ENCODE measurements at places on chromosomes 7 and 10.
A peak's percentile ranks its signal among the peaks of the same experiment; 100 is the strongest.

DNA sequence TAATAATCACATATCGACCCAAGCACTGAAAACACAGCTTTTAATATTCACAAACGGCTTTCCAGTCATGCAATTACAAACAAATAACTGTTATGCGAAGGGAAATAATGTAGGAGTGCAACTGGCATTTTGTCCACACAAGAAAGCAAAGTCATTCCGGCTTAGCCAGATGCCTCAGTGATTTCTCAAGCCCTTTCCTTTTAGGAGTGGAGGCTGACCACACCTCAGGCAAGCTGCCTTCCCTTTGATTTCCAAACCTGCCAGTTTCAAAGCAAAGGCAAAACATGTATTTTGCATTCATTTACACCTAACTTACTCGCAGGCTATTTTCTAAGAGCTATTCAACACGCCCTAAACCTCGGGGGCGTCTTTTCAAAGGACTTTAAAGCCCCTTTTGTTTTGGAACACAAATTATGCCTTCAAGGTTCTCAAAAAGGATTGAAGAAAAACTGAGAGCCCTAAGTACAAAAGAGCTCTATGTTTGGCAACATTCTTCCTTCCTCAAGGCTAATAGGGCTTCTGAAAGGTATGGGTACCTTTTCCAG, 109.6 kb downstream of the CPXM2 start:
- DNase-seq: no peak

DNA sequence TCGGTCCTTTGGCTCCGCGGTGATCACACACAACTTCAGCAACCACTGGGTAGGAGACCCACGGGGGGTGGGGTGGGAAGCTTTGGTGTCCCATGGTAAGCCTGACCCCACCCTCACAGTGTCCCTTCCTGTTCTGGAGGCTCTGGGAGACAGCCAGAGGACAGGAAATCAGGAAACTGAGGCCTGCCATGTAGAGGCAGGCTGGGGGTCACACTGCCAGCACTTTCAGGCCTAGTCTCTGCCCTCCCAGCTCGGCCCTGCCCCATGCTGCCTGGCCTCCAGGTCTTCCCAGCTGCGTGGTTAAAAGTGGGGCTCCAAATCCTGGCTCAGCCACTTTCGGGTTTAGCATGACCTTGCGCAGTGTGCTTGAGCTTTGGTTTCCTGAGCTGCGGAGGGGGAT, 10.9 kb downstream of the AQP1 start:
- DNase-seq: no peak

DNA sequence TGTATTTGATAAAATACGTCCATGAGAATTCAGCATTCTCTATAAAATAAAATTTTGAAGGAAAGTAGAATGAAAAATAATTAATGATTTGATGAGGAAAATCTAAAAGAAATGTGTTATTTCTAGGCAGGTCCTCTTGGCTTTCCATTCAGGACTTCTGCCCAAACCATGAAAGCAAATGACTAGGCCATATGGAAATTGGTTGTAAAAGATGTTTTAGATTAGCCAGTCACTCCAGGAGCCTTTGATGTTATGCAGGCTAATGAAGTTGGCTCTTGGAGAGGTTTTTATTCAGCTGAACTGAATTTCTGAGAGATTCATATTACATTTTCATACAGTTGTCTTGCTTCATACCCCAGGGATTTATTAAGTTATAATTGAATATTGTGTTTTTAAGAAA, 452.8 kb downstream of the SDK1 start:
- DNase-seq: no peak

- DNase-seq: no peak
Observed at GRCh38 chr7:1725199-1725690, 55.2 kb downstream of the ELFN1 start.

DNA sequence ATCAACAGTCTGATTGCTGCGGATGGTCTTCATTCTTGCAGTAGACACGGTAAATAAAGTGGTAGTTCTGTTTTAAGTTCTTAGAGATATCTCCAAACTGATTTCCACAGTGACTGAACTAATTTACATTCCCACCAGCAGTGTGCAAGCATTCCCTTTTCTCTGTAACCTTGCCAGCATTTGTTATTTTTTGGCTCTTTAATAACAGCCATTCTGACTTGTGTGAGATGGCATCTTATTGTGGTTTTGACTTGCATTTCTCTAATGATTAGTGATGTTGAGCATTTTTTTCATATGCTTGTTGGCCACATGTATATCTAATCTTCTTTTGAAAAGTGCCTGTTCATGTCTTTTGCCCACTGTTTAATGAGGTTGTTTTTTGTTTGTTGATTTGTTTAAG, 30.2 kb upstream of the CXCL12 start:
- no peak for DNase-seq

DNA sequence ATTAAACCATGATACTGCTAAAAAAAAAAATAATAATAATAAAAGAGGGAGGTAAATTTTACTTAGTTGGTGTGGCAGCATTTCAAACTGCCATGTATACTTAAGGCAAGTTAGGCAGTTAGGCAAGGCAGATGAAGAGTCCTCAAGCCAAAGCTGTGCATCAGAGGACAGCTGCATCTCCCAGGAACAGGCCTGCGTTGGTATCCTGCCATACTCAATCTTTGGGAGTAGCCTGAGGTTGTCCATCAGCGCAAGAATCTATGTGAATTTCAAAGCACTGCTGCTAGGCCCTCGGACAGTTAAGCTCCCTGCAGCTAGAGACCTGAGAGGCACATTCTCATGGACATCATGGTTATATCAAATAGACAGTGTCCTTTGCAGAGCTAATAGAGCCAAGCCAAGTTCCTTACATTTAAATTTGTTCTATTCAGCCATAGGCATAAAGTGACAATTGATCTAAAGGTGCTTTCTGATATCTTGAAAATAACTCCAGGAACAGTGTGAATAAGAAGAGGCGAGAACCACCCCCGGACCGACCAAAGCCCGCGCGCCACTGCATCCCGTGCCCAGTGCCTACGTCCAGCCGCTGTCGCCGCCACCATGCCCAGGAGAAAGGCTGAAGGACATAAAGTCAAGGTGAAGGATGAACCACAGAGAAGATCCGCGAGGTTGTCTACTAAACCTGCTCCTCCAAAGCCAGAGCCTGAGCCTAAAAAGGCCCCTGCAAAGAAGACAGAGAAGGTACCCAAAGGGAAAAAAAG, 310.6 kb downstream of the SEMA3D start:
- no peak for DNase-seq

DNA sequence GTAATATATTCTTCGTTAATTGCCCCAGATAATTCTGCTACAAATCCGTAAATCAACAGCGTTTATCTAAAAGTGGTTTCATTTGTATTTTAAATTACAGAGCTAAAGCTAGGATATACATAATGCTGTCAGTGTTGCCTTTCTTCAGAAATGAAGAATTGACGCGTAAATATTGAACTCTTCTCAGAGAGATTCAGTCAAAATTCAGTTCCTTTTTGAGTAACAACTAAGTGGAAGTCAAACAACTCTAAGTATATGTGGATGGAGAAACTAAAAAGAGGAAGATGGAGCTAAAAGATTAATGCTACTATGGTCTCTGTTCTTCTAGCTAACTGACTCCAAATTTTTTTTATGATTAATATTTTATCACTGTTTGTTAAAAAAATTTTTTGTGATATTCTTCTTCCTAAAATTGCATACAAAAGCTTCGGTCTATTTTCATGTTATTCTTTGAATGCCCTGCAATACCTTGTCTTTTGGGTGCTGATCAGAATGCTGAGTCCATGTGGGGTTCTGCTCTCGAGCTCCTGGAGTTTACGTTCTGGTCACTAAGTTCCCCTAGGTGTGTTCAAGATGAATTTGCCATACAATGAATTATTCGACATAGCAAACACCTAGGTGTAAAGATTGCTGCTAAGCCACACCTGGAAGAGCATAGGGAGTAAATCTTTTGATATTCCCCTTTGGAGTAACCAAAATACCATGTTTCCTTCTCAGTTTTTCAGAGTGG, 20.7 kb downstream of the MDFIC start:
- DNase-seq: no peak

GRCh38 chr7:87552351-87552900, 48.3 kb downstream of the ABCB1 start:
- DNase-seq: no peak

DNA sequence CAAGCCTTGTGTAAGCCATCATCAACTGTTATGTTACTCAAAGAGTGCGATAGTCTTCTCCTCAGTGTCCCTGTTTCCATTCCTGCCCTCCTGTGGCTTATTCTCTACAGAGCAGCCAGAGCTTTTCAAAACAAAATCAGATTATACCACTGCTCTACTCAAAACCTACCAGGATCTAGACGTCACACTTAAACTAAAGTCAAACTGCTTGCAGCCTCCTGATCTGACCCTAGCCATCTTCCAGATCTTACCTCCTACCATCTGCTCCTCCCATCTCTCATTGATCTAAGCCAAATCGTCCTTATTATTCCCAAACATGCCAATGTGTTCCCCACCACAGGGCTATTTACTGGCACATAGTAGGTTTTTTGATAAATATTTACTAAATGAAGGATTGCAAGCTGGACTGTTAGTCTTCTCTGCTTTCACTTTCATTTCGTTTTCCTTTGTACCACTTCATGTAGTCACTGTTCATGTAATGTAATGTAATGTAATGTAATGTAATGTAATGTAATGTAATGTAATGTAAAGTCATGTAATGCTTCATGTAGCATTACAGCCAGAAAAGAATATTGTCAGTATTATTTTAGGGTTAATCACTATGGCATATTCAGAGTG, 116.1 kb downstream of the GPR37 start:
- DNase-seq: no peak

GRCh38 chr10:3193751-3194150, 21.2 kb upstream of the PITRM1 start:
- no peak for DNase-seq

- no peak for DNase-seq
Observed at GRCh38 chr10:132456881-132457280, 59.9 kb downstream of the PWWP2B start.

DNA sequence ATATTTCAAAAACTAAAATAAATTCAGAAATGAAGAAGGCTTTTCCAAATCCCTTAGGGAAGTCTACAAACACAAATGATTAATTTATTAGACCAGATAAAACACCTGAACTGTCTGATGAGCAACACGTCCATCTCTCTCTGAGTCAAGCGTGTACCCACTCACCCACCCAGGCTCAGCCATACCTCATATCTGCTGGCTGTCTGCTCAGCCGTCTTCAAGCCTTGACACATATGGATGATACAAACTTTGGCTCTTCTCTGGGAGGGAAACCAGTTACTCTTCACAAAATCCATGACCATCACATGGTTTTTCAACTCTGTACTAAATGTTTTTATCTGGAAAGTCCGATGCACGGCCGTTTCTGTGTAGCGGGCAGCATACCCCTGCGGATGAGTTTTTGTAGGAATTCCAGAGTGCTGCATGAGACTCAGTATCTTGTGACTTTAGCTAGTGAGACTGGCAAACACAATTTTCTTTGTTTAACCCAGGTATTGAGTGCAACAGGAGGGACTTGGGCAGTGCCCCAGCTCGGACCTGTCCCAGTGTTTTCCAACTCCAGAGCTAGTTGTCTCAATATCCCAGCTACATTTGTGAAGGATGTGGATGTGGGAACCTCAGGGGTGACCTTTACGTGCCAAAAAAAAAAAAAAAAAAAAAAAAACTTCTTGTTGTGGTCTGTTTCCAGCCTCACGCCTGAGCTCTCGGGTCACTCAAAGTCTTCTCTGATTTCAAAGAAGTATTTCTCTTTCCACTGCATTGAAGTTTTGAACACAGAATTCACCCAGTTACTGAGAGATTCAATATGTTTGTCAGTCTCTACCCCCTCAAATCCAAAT, at the start of gene C10orf90:
Gene C10orf90, minus strand, starts transcription at position 638 of the 839 bp plus-strand sequence. Its CDS starts 213 bp downstream, at position 425.
- DNase-seq: no peak

GRCh38 chr7:99559175-99559915, 903 bp downstream of the ZNF655 start:
- peak; percentile 33 for DNase-seq

GRCh38 chr10:34816085-34816496, 995 bp upstream of the PARD3 start:
- DNase-seq: no peak

GRCh38 chr10:104256335-104256961, 1.8 kb downstream of the GSTO1 start:
- peak; percentile 36 for DNase-seq

GRCh38 chr7:55553024-55553345, 19.3 kb downstream of the VOPP1 start:
- no peak for DNase-seq
